Epithelial cell of prostate (primary cell): ENCODE measurements at places on chromosomes 4 and X.

DNA sequence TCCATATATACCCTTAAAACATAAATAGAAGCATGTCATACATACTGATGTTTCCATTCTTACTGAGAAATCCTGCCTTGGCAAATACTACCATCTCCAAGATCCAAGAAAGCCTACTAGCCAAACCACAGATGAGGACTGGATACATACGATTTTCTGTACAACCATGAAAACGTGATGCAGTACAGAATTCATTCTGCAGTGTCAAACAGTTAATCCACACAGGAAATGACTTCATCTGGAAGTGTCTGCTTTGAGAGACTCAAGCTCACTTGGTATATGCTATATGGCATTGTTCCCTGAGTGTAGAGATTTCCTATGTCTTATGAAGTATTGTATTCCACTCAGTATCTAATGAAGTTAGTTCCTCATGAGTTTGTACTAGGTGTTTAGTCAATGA lies 94.3 kb downstream of the CT47B1 start:
- DNase-seq, result no peak

- no peak for DNase-seq
Measured at GRCh38 chrX:65720381-65720964, 53.0 kb downstream of the MSN start.

DNA sequence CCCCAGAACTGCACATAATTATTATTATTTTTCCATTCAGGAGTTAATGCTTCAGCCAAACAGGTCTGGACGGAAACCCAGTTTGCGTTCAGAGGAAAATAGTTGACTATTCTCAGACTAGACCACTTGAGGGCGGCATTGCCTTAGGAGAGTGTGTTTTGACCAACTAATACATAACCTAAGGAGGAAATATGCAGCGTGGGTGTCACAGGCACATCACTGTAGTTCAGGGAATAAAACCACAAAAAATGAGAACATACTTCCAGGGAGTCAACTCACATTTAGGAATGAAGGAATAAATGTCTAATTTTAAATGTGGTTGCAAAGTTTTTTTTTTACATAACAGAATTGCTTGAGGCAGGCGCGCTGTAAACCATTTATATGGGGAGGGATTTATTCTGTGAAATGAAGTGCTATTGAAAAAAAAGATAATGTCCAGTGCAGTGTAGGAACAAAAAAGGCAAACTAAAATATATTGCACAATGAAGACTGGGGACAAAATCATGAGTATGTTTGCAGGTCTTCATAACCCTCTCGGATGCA lies 93.3 kb downstream of the SYNPO2 start:
- DNase-seq, result no peak

- DNase-seq, result no peak
Measured at GRCh38 chr4:184424993-184425758, 49.2 kb downstream of the IRF2 start.

DNA sequence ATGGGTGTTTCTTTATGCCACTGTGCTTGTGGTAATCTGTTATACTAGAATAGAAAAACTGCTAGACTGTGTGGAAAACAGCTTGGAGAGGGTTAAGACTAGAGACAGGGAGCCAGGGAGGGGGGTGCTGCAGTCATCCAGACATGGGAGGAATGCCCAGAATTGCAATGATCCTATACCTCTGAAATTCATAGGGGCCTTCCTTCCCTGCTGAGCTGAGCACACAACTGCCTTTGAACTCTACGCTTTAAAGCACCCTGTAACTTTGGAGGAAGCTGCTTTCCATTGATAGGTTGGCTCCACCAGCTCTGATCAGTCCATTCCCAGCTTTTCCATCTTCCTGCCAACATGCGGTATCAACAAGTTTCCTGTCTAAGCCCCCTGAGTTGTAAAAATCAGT lies 155.9 kb upstream of the RASGEF1B start:
- DNase-seq, result no peak

- DNase-seq, result no peak
Measured at GRCh38 chrX:14491689-14492088, 37.6 kb upstream of the GLRA2 start.

DNA sequence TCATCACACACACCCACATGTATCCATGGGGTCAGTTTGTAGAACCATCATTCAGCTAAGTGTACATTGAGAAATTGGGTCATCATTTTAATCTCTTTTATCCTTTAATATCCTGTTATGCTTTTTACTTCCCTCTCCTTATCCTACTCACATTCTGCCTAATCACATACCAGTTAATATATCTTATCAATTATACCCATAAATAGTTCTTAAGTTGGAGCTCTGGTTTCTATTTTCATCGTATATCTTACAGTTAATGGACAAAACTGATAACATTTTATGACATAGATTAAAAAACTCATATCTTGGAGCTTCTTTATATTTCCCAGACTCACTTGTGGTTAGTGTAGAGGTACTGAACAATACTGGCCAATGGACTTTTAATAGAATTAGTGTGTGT lies 729.5 kb upstream of the LCORL start:
- no peak for DNase-seq

GRCh38 chr4:40515037-40515397 lies 114.6 kb downstream of the RBM47 start:
- DNase-seq, result peak; percentile 51

DNA sequence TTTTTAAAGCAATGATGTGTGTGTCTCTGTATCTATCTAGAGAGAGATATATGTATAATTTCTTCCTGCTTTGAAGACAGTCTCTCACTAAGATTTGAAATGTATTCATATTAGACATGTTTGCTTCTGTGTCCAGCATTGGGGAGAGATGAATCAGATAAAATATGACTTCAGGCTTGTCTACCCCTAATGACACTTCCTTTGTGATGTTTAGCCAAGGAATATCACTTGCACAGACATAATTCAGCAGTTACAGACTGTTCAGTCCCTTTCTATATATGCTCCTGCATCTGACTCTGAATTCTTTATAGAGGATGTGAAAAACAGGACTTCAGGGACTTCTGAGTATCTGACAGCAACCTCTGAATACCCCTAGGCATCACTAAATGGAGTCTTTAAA lies 158.4 kb downstream of the DCLK2 start:
- no peak for DNase-seq

- no peak for DNase-seq
Measured at GRCh38 chr4:87227751-87228151, 7.3 kb upstream of the KLHL8 start.

GRCh38 chrX:45697591-45697990 lies 496.9 kb upstream of the DIPK2B start:
- no peak for DNase-seq

DNA sequence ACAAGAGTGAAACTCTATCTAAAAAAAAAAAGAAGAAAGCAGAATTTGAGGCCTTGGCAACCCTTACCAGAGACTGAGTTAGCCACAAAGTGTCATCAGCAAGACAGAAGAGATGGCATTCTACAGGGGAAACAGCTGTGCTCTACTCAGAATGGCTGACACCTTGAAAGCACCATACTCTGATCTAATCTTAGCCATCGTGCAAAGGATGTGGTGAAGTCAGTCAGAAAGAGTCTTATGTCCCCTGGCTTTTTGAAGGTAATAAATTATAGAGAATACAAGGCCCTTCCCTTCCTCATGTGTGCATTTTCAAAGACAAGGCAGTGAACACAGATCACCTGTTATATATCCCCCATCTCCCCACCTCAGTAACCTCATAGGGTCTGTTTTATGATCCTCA lies 13.2 kb downstream of the CLNK start:
- no peak for DNase-seq

GRCh38 chr4:81740487-81740886 lies 268.8 kb upstream of the RASGEF1B start:
- no peak for DNase-seq

DNA sequence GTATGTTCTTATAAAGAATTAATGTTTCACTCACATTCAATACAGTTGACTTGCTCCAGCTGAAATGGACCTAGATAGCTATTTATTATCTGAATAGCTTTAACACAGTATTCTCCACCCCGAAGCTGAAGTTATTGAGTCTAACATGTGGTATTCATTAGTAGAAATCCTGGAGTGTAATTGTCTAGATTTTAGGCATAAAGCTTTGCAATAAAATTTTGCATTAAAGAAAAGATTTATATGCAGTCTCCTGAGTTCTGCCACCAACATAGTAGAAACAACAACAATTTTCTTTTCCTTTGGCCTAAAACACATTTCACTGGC lies 90.2 kb upstream of the DCLK2 start:
- DNase-seq, result no peak

GRCh38 chr4:102819588-102820365 lies 7.6 kb downstream of the UBE2D3 start:
- no peak for DNase-seq

- DNase-seq, result no peak
Measured at GRCh38 chr4:77120886-77121508, 36.0 kb upstream of the CCNG2 start.

DNA sequence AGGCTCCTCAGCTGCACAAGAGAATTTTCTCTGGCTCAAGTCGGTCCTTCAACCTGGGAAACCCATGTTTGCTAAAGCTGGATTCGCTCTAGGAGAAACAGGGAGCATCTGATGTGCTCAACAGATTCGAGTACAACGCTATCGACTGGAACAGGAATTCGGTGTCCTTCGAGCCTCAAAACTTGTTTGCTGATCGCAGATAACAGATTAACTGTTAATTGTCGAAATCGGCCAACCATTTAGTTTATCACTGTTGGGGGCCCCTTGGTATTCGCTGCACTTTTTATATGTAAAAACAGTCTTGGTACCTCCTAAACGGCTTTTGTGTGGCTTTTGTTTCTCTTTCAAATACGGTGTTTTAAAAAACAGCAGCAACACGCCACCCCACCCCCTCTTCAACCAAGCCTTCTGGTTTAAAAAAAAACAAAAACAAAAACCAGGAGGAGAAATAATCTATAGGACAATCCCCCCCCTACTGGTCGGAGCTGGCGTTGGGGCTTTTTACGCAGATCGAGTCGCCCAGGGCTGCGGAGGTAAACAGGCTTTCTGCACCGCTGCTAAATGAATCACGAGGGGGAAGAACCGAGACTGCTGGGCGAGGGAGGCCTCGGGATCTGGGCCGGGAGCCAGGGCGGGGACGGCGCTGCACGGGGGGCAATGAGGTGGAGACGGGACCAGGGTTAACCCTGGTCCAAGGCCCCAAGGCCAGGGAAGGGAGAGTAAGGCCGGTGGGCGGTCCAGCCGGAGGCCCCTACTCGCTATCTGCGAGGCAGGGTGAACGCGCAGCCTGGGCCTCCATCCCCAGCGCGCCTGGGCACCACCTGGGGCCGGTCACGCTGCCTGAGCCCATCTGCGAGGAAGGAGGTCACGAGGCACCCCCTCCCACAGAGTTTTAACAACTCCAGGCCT lies 71.7 kb upstream of the BCOR start:
- no peak for DNase-seq

GRCh38 chr4:123522646-123523045 lies 126.1 kb downstream of the SPRY1 start:
- DNase-seq, result no peak

GRCh38 chr4:1866189-1866661 lies 5.0 kb upstream of the NSD2 start:
- no peak for DNase-seq

- DNase-seq, result no peak
Measured at GRCh38 chrX:70453024-70453618, 8.5 kb downstream of the DLG3 start.
